Activated B cell treated with CpG ODN at 0.5 μM for 24 hours (primary cell): ENCODE measurements at places on chromosomes 13 and 19. TPM values are rescaled to one million over a fixed set of nuclear protein-coding genes. Genes with fewer than 3 reads are reported as not detected.

The MIA gene
- total RNA-seq: 1.1 and 1.4 TPM in 2 replicates

The F7 gene
- total RNA-seq: not detected in 2 replicates

The IGSF23 gene
- not detected in 2 replicates for total RNA-seq

The OR4F17 gene
- 0.29 and 0.82 TPM in 2 replicates for total RNA-seq

The LSR gene
- total RNA-seq: 16.4 and 18.0 TPM in 2 replicates

The CLDN10 gene
- not detected in 2 replicates for total RNA-seq

The ZNF524 gene
- total RNA-seq: 12.6 and 16.1 TPM in 2 replicates

The FXYD1 gene
- 1.1 TPM in 2 replicates for total RNA-seq

The EFNA2 gene
- total RNA-seq: not detected in 2 replicates

The ZNF224 gene
- total RNA-seq: 49.2 and 53.3 TPM in 2 replicates

The LILRA1 gene
- 0.11 and 0.15 TPM in 2 replicates for total RNA-seq

The PTH2 gene
- total RNA-seq: not detected in 2 replicates

The ZNF583 gene
- 5.7 and 6.0 TPM in 2 replicates for total RNA-seq

The TMEM255B gene
- total RNA-seq: 5.2 and 6.2 TPM in 2 replicates

The IL17D gene
- not detected in 2 replicates for total RNA-seq

The PRR36 gene
- not detected in 2 replicates for total RNA-seq

The LAMP1 gene
- 83.7 and 86.2 TPM in 2 replicates for total RNA-seq

The KLK11 gene
- not detected in 2 replicates for total RNA-seq

The UPF3A gene
- total RNA-seq: 68.3 and 83.2 TPM in 2 replicates

The SLC5A5 gene
- 0.09 and 0.12 TPM in 2 replicates for total RNA-seq
